ENCODE measurements at places on chromosomes 6 and 20.

- no peak for DNase-seq
Measured at GRCh38 chr20:50013976-50014375, 31.2 kb downstream of the SNAI1 start.

GRCh38 chr6:1463275-1463674 lies 73.9 kb downstream of the FOXF2 start:
- no peak for DNase-seq

DNA sequence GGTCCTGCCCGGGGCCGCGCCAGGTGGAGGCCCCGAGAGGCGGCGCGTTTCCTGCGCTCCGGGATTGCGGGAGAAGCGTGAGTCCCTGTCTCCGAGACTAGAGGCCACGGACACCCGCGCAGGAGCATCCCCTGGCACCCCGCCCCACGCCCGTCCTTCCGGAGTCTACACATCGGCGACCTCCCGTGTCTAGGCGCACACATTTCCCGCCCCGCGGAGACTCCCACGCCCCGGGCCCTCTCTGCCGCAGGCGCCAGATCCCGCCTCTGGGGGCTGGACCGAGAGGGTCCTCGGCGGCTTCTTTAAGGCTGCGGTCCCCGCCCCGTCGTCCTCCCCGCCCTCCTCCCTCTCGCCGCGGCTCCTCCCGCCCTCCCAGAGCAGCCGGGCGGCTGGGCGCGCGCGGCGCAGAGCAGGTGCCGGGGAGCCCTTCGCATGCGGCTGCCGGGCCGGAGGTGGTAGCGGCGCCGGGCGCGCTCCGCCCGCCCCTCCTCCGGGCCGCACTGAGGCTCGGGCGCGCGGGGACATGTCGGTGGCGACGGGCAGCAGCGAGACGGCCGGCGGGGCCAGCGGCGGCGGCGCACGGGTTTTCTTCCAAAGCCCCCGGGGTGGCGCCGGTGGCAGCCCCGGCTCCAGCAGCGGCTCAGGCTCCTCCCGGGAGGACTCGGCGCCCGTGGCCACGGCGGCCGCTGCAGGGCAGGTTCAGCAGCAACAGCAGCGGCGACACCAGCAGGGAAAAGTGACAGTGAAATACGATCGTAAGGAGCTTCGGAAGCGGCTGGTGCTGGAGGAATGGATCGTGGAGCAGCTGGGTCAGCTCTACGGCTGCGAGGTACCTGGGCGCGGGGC lies at the start of gene PPP1R14C:
TSS of gene PPP1R14C (plus strand) at position 375 of the 846 bp plus-strand sequence. CDS start at position 524, 149 bp downstream.
- DNase-seq = peak; percentile 53

DNA sequence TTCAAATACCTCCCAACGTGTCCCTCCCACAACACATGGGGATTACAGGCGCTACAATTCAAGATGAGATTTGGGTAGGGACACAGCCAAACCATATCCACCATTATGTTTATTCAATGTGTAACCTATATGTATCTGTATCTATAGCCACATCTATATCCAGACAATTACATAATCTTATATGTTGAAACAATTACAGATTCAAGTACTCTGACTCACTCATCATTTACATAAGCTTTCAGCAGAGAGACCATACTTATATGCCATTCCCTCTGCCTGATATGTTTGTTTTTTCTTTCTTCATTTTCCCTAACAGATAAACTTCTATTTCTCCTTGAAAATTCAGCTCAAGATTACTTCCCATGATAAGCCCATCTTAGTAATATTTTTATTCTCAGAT lies 163.6 kb downstream of the LAMA2 start:
- DNase-seq = no peak

DNA sequence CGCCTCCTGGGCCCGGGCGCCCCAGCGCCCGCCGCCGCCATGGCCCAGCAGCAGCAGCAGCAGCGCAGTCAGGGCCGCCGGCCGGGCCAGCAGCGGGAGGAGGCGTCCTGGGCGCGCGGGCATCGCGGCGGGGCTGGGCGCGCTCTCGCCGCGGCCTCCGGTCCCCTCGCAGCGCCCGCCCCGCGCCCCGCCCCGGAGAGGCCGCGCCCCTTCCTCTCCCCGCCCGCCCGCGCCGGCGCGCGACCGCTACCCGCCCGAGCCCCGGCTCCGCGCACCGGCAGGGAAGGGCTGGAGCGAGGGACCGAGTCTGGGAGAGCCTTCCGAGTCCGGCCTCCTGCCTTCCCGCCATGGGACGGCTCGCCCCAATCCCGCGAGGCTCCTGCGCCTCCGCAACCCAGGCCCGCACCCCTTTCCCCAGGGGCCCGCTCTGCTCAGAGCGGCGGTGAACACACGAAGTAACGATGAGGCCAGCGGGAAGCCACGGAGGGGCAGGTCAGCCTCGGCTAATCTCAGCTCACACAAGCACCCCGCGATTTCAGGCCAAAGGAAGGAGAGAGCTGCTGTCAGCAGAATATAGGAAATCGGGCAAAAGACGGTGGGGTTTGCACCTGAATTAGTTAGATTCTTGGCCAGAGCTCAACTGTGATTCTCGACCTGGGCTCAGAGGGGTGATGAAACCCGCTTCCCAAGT lies at the start of gene TXNDC5:
TSS of gene TXNDC5 (minus strand) at position 135 of the 691 bp plus-strand sequence. CDS start at position 123, 12 bp downstream.
- DNase-seq = peak; percentile 85

- no peak for DNase-seq
Measured at GRCh38 chr6:79461205-79461604, 76.0 kb downstream of the LCA5 start.

DNA sequence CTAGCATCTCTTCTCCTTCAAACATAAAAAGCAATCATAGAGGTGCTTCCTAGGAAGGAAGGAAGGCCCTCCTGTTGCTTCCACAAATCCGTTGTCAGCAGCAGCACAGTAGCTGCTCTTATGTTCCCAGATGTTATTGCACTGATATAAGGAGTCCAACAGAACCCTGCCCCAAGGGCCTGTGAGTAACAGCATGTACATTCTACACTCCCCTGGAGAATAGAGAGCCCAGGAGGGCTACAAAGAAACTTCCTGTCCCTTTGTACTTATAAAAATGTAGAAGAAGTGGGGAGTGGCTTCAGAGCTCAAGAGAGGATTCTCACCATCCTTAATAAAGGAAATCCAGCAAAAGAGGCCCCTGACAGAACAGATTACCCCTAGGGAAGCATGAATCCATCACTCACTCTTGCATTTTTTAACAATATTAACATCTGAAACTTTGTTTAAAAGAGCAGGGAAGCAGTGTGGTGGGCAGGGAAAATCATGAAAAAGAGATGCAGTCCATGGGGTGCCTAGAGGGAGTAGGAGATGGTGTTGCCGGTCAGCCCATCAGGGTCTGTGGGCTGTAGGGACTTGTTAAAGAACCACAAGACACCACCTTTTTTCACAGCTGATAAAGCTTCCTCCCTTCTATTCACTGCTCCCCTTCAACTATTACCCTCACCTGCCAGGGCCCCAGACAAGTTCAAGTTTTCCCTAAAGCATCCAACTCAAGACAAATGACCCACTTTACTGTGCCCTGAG lies 104.5 kb upstream of the ADGRF1 start:
- no peak for DNase-seq

Measured in stimulated activated naive CD8-positive, alpha-beta T cell treated with anti-CD3 and anti-CD28 coated beads, Interleukin-15, Interleukin-2, amounts not matched to agents 100 U/mL and 50 U/mL, for 24 hours (primary cell).